Urothelium cell line (cell line): ENCODE measurements at places on chromosomes 13 and 19.

DNA sequence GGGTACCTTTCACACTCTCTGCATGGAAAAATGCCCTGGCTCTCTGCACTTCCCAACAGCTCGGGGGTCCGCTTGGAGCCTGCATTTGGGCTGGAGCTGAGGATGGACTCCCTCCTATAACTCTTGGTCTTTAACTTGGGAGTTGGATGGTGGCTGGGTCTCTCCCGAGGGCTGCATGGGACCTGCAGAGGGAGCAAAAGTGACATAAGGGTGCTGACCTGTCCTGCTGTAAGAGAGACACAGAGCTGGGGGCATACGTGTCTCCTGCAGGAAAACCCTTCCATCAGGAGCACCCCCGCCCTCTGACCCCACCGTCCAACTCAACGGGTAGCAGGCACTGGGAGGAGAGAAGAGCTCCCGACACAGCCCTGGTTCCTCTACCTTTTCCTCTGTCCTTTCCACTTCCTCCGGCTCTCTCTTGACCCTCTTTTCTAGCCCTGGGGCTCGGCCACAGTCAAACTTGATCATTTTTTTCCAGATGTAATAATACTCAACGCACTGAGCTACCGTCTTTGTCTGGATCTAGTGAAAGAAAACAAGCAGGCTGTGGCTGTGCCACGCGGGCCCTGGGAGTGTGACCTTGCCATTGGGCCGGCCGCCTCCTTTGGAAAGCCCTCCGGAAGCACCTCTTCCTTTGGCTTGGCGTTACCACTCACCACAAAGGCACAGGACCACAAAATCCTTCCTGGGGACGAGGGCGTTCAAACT, 6.8 kb upstream of the NAPA start:
- DNase-seq, result no peak

DNA sequence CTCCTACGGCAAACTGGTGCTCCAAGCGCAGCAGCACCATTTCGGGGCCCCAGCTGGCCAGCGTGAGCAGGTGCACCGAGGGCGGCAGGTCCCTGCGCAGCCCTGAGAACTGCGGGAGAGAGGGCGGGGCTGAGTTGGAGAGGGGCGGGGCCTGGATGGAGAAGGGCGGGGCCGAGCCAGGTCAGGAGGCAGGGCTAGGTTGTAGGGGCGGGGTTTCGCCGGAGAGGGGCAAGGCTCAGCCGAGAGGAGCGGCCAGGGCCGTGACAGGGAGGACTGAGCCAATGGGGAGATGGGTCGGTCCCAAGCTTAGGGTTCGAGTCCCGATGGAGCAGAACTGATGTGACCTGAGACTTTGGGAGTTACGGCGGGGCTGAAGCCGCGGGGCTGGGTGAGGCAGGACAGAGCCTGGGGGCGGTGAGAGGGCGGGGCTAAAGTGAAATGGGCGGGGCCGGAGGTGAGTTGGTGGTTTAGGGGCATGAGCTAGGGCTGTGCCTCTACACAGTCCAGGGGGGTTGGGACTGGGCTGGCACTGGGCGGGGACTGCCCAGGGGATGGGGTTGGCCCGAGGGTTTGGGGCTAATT, 19.0 kb downstream of the MAN2B1 start:
- DNase-seq, result no peak

DNA sequence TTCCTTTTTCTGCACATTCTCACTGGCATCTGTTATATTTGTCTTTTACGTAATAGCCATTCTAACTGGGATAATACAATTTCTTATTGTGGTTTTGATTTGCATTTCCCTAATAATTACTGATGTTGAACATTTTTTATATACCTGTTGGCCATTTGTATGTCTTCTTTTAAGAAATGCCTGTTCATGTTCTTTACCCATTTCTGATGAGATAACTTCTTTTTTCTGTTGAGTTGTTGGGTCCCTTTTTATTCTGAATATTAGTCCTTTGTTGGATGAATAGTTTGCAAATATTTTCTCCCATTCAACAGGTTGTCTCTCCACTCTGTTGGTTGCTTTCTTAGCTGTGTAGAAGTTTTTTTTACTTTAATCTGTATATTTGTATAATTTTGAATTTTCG, 147.7 kb upstream of the TRPC4 start:
- DNase-seq, result no peak

DNA sequence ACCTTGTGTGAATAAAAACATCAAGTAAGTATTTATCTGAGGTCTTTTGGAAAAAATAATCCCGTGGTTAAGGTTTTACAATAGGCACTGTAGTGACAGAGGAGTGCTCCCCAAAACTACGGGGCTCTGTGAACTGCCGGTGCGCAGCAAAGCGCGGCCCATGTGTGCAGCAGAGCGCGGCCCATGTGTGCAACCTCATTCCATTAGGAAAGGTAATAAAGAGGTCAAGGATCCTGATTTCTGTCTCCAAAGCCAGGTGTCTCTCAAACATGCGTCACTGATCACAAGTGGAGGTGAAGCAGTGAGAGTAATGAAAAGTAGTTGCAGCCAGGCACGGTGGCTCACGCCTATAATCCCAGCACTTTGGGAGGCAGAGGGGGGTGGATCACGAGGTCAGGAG, 58.7 kb downstream of the MRPL57 start:
- DNase-seq, result no peak

DNA sequence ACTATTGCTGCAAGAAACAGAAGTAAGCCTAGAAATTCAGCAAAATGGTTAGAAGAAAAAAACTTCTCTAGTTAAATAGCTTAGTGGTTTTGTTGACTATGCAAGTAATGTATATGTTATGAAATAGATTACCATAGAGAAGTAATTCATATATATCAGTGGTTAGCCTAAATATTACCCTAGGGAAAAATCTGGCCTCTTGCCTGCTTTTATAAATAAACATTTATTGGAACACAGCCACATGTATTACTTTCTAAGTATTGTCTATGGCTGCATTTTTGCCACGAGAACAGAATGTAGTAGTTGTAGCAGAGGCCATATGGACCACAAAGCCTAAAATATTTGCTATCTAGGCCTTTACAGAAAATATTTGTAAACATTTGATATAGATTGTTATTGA, 1471.7 kb upstream of the PRR20A start:
- DNase-seq, result no peak

- DNase-seq, result peak; percentile 45
Observed at GRCh38 chr19:7970716-7971448, 27.4 kb upstream of the TIMM44 start.

GRCh38 chr13:42686165-42686564, 95.2 kb upstream of the FAM216B start:
- no peak for DNase-seq

DNA sequence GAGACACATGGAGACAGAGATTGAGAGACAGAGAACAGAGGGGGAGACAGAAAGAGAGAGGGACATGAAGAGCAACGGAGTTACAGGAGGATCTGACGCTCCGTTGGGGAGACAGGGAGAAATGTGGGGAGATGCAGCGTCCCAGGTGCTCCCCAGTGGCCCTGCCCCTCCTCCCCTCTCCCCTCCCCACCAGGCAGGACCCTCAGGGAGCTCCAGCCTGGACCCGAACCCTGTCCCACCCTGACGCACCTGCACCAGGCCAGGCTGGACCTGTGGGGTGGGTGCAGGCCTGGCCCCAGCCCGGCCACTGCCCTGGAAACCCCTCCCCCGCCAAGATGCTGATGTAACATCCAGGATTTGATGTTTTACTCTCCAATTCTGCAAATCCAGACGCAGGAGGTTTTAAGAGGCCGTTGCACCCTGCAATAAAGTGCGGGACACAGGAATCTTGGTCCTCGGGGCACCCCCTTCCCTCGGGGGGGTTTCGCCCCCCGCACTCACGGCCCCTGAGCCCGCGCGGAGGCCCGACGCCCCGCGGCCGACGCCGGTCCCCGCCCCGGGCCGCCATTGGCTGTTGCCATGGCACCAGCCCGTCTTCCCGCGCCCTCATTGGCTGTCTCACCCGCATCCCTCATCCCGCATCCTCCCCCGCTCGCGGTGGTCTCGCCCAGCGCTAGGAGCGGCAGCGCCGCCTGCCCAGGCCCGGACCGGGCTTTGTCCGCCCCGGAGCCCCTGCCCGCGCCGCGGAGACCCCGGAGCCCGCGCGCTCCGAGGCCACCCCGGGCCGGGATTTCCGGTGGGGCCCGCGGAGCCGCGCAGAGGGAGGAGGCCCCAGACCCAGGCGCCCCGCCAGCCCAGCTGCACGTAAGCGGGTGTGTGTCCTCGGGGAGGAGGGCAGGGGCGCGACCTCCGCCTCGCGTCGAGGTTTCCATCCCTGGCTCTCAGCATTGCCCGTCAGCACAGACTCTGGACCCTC, at the start of gene APC2:
TSS of gene APC2 (plus strand) at position 655 of the 976 bp plus-strand sequence. CDS start 2,881 bp downstream, outside the sequence.
- DNase-seq, result peak; percentile 69

DNA sequence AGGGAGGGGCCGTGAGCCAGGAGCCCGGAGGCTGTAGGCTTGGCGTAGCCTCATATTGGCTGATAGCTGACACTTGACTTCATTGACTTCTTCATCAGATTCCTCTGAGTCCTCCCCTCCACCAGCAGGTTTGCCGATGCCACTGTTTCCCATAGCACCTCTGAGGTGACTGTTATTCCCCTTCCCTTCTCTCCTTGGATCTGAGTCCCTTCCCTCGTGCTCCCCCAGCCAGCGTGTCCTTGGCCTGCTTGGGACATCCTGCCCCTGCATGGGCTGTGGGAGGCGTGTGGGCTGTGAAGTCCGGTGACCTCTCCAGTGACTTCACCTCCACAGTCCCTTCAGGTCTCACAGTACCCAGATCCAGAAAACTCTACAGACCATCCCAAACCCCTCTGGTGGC, 8.8 kb downstream of the PPP1R37 start:
- no peak for DNase-seq

- DNase-seq, result peak; percentile 97
Observed at GRCh38 chr19:5827891-5828660, 11.4 kb downstream of the FUT6 start.

GRCh38 chr19:52599241-52599640, 29.2 kb downstream of the ZNF701 start:
- DNase-seq, result no peak

DNA sequence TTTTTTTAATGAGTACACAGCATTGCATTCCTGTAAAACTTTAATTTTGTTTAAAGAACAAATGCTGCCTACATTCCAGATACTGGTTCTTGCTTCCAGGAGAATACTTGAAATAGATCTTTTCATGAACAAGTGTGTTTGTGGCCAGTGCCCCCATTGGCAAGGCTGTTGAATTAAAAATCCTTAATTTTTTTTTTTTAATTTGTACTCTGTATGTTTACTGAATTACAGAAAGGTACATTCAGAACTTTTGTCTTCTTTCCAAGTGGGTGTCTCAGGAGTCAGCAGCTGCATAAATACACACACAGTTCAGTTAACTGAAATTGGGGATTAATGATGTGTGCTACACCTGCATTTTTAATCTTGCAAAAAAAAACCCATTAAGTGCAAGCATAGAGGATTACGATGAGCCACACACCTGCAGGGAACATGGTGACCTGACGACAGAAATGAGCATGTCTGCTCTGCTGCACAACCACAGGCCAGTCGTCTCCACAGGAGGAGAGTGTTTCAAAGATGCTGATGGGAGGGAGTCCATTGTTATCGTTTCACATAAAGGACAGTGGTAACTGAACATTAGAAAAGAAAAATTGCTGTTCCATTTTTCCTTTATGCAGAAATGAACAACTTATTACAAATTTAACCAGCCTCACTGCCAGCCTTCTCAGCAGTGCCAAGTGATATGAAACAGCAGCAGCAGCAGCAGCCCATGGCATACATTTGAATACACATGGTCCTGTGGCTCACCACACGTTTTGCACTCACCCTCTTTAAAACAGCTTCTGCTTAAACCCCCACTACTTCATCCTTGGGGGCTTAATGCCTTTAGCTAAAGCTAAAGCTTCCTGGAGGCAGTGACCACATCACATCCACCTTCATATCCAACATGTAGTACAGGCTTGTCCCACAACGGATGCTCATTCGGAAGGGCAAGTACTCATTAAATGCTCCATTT, 72.3 kb upstream of the RFC3 start:
- DNase-seq, result no peak

DNA sequence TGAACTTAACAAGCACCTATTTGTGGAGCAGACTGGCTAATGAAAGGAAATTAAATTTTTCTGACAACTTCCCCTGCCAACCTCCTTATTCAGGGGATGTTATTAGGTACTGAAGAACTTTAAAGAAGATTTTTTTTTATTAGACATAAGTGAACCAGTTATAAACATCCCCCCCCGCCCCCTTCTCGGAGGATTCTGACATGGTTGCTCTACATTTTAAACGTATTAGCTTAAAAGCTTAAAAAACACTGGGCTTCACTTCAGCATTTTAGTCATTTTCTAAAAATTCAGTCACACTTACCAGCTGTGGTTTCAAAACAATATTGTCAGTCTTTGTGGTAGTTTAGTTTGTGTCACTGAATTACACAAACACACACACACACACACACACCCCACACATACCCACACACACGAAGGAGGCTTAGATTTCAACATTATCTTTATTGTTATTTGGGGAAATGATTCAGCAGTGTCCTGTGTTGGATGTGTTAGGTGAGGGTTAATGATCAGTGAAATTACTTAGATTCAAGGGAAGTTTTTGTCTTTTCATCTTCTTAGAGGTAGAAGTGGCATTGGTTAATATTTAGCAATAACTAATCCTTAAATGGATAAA, 145.7 kb downstream of the PCCA start:
- no peak for DNase-seq

GRCh38 chr13:31009166-31009565, 76.7 kb downstream of the TEX26 start:
- peak; percentile 7 for DNase-seq

DNA sequence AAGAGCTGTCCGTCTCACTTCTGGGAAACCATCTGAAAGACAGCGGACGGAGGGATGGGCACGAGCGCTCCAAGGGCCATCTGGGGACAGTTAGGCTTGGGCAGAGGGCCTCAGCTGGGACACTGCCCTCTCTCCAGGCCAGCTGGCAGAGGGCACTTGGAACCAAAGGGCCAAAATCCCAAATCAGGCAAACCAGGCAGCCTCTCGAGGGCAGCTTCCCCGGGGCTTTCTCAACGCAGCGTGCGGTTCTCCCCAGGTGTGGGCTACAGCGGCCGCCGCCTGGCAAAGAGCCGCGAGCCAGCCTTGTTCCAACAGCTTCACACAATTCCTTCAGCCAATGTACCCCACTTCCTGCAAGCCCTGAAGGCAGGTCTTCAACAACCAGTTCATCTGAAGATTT, 5.0 kb downstream of the MLLT1 start:
- no peak for DNase-seq

DNA sequence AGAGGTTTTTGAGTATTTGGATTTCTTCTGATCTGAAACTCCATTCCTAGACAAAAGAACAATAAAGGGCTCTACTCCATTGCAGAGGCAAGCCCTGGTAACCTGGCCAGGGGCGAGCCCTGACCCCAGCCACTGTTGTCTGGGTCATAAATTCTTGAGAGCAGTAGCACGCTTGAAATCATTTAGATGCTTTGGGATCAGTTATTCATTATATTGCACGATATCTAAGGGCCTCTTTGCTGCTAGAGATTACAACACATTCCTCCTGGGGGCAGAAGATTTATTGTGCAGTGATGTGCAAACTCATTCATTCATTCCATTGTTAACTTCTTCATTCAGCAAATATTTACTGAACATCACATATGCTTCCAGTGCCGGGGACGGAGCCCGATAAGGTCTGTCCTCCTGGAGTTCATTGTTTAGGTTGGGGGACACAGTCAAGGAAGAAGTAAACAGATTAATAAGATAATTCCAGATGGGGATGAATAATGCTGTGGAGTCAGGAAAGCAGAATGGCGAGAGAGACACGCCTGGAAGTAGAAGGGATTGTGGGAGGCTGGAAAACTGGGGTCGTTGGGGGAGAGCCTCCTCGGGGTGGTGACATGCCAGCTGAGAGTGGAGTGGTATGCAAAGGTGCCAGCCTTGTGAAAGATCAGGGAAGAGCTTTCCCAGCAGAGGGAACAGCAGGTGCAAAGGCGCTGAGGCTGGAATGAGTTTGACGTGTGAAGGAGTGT, 34.9 kb downstream of the SIPA1L3 start:
- no peak for DNase-seq
